ENCODE measurements at places on chromosomes 1 and 21.

GRCh38 chr1:18630511-18631495 is at the start of gene PAX7:
PAX7 (plus strand) TSS chr1:18630846; CDS start chr1:18631604, 758 bp downstream.
- no peak for DNase-seq

GRCh38 chr1:54798769-54799641 is 2.1 kb downstream of the TTC22 start:
- peak; percentile 12 for DNase-seq

- no peak for DNase-seq
Measured at GRCh38 chr1:43691871-43692815, 15.2 kb upstream of the ST3GAL3 start.

DNA sequence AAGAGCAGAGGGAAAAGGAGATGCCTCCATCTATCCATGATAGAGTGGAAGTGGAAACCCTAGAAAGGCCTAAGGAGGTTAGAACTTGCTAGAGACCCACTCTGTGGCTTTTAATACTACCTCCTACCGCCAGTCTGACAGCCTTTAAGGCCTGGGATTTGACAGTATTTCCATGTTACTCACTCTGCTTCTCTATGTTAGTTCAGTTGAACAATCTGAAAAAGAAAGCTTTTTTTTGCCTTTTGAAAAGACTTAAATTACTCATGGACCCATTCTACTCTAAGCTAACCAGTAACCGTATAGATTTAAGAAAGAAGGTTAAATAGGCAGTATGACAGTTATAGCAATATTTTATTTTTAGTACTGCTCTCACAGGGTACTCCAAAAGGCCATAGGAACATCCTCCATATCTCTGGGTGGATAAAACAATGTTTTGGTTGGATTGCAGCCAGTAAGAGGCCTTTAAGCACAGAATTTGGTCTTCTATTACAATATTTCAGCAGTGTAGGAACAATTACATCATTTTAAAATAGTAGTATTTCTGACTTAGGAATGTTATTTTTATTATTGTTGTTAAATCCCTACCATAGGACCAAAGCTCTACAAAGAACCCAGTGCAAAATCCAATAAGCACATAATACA is 15.9 kb upstream of the GPR25 start:
- no peak for DNase-seq

DNA sequence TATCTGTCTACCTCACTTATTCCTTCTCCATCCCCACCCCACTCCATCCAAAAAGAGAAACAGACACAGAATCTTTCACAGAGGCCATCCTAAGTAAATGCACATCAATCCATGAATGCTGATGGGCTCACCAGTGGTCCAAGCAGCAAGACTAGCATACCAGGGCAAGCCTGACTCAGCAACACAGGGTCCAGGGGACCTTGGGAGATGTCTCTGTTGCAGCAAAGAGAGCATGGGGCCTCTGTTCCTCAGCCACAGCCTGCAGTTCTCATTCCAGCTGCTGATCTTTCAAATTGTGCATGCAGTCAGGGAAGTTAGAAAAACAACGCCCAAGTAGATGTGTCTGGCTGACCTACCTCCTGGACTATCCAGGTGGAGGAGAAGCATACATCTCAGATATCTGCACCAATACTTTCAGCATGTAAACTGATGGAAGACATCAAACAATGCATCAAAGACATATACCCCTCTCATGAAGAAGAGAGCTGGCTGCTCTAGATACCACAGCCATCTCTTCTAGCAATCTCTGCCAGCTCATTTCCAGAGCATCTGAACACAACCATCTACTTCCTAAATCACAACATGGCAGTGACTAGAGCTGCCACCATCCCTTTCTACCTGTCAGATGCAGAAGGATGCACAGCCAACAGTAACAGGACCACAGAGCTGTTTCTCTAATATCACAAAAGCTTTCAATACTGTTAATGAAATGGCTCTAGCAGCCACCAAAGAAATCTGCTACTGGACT is 54.5 kb downstream of the CD34 start:
- no peak for DNase-seq

GRCh38 chr1:31937300-31938183 is 626 bp downstream of the PTP4A2 start:
- peak; percentile 23 for DNase-seq

DNA sequence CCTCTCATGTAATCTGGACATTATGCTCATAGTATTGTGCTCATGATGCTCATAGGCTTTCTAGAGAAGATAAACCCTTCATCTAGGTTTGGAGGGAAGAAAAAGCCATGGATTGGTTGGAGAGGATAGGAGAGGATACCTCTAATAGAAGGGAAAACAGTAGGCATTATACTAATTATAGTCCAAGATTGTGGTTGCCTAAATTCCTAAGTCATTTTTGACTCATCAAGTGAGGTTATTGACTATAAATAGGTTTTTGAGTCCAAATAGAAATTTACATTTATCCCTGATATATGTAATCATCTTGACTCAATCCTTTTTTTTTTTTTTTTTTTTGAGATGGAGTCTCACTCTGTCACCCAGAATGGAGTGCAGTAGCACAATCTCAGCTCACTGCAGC is 5.0 kb downstream of the SYT11 start:
- DNase-seq: no peak

DNA sequence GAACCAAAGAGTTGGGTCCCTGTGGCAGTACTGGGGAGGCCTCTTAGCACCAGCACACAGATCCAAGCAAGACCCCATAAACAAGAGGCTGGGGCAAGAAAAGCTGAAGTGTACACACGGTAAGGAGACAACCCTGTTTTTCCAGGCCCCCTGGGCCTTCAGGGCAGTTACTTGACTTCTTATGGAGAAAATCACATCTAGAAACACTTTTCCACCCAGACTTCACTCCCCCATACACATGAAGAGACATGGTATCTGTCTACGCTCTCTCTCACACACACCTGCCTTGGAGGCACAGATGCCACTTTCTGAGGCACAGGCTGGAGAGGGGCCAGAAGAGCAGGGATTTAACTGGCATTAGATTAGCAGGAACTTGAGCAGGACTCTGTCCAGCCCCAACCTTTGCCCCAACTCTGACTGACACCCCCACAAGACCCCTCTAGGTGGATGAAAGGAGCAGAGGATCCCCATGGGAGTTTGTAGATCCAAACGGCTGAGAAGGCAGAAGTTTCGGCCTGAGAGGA is 2.2 kb downstream of the CERS2 start:
- no peak for DNase-seq

DNA sequence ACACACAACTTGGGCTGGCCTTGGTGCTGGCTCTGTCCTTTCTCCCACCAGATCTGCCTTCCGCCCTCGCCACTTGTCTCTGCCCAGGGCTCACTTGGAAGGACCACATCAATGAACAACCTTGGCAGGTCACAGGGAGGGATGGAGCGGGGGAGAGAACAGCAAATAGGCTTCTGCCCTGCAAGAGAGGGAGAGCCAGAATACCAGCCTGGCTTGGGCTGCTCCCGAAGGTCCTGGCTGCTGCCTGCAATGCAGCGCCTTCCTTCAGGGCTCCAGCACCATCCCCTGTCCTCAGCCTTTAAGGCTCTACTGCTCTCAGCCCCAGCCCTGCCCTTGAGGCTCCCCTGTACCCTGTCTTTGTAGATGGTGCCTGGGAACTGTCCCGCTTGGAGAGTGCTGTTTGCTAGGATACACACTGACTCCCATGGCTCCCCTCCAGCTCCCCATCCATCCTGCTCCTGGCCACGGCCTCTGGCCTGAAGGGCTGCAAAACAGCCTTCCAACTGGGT is 43.8 kb downstream of the HIVEP3 start:
- no peak for DNase-seq

- no peak for DNase-seq
Measured at GRCh38 chr1:176939993-176940392, 224.5 kb downstream of the ASTN1 start.

DNA sequence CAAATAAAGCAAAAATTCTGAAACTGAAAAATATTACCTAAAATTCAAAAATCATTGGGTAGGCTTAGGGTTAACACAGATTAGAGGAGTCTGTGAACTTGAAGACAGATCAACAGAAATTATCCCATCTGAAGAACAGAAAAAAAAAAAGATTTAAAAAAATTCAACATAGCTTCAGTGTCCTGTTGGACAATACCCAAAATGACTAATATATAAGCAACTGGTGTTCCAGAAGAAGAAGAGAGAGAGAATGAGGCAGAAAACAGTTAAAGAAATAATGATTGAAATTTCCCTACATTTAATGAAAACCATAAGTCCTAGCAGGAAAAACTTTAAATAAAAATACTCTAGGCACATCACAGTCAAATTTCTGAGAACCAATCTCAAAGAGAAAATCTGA is 31.5 kb downstream of the TMCO1 start:
- no peak for DNase-seq

DNA sequence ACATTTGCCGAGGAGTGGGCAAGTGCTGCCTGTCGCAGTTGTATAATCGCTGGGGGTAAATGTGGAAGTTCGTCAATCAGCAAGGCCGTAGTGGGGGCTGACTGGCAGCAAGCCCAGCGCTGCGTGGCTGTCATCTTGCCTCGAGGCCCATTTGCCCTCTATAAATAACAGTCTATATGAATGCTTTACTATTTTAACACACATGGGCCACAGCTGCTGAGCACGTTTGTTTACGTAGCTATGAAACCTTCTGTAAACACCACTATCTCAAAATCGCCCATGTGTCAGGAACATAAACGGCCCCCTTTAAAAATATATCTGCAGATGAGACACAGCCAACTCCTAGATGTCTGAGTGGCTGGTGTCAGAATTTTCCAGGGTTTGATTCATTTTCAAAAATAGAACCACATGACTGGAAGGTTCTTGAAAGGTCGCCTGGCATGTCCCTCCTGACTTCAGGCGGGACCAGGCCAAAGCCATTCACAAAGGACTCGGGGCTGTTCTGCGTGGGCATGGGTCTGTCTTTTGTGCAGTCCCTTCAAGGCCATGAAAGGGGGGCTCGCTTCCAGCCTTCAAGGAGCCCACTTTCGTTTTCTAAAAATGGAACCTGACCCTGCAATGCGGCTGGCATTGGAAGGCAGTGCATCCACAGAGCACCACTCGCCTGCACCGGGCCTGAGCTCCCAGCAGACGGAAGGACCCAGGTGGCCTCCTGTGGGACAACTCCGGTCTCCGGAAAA is 205.5 kb downstream of the KCNJ6 start:
- peak; percentile 76 for DNase-seq

DNA sequence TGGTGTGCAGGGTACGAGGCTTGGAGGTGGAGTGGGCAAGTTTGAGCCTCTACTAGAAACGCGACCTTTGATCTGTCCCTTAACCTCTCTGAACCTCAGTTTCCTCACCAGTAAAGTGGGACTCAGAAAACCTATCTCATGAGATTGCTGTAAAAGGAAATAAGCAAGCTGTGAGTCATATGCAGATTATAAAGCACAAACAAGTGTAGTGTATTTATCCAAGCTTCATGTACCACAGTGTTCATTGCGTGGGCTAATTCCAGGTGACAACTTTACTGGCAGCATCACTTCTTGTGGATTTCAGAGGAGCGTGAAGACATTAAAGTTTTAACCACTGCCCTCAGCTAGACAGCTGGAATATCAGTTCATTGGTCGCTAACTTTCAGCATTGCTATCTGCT is 44.4 kb downstream of the ZNF697 start:
- no peak for DNase-seq

GRCh38 chr21:42468491-42469131 is 27.4 kb downstream of the RSPH1 start:
- DNase-seq: no peak

All from SHP77 (cell line).